ENCODE measurements at places on chromosomes 12 and 14.

- no peak for DNase-seq
Observed at GRCh38 chr14:97523936-97524335, 726.8 kb downstream of the VRK1 start.

- no peak for DNase-seq
Observed at GRCh38 chr12:75975702-75976101, 55.9 kb downstream of the PHLDA1 start.

GRCh38 chr12:52622349-52622748 lies 4.0 kb upstream of the KRT73 start:
- DNase-seq: no peak

DNA sequence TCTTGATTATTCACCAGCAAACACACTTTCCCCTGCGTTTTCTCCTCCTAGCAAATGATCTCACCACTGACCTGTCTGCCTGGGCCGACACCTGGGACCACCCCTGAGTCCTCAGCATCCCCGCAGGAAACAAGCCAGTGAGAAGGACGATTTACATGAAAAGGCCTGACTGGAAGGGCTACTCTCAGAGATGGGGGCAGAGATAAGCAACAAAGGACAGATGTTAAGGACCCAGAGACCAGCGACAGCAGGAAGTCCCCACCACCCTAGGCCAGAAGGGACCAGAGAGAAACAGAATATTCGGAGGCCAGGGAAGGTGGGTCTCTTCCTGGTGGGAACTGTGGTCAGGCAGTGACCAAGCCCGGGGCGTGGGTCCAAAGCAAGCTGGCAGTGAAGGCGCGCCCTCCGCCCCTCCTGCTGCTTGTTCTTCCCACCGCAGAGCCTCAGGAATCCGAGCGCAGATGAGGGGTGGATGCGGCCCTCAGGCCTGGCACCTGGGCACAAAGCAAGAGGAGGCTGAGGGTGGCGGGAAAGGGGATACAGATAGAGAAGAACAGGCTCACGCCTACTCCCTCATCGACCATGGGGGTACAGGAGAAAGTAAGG lies 55.8 kb downstream of the STX2 start:
- DNase-seq: no peak
